ENCODE measurements at places on chromosomes 13 and 19. TPM values are rescaled to one million over a fixed set of nuclear protein-coding genes. Genes with fewer than 3 reads are reported as not detected.

CEACAM8 gene
- total RNA-seq, result not detected

DNA sequence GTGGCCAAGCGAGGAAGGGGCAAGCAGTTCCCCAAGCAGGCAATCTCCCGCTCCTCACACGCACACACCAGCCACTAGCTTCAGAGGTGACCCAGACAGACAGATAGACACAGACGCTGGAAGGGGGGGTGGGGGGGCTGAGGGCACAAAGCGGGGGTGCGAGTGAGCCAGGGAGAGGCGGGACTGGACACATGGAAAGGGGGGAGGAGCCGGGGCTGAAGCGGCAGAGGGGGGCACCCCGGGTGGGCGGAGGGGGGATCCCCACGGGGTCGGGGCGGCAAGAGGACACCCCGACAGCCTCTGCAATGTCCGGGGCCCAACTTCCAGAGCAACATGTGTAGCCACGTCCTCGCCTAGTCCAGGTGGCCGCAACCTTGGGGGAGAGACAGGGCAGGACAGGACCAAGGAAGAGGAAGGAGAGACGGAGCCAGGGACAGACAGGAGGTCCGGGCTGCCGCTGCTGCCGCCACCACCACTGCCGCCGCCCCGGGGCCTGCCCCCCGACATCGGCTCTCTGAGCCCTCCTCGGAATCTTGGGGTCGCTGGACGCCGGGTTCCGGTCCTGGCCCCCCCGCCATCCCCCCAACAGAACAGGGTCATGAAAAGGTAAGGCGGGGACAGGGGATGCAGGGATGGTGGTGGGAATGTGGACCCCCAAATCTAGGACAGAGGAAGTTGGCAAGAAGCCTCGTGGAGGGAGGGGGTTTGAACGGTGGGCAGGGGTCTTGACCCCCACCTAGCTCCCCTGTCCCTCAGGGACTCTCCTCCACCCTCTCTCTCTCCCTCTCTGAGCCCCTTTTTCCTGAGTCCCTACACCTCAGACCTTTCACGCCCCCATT, 1.1 kb downstream of the GRIN2D start:
- H3K36me3 ChIP-seq, result no peaks in the 10 kb centered on the region
- peaks cover 10% of the 10 kb centered on the region for H3K27me3 ChIP-seq
- no peak for DNase-seq
- H3K4me3 ChIP-seq, result peak overlapping the region; percentile 58
- peaks cover 47% of the 10 kb centered on the region for H3K4me1 ChIP-seq

- no peak overlapping the region for H3K4me3 ChIP-seq
- H3K36me3 ChIP-seq, result peaks cover 15% of the 10 kb centered on the region
- H3K27me3 ChIP-seq, result no peaks in the 10 kb centered on the region
Measured at GRCh38 chr19:48378194-48378570, 13.2 kb downstream of the KDELR1 start.

DNA sequence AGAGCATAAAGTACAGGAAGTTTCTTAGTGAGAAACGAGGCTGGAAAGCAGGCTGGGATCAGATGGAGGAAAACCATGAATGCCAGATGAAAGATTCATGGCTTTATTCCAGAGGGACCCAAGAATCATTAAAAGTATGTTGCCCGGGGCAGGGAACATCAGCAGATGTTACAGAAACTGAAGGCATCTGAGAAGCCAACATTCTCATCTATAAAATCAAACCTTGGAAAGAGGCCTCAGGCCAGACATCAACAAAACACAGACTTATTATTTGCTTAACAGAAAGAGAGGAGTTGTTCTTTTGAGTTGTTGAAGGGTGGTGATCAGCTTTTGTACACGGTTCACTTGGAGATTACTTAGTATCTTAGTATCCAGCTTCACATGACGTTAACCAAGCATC, 543.6 kb downstream of the RFC3 start:
- peaks cover 67% of the 10 kb centered on the region for H3K4me1 ChIP-seq
- H3K4me3 ChIP-seq, result no peak overlapping the region
- DNase-seq, result no peak
- peak overlapping the region; percentile 89 for H3K27ac ChIP-seq
- H3K27me3 ChIP-seq, result no peaks in the 10 kb centered on the region
- H3K36me3 ChIP-seq, result no peaks in the 10 kb centered on the region

ZNF708 gene
- total RNA-seq, result 12.3 TPM

- peaks cover 11% of the 10 kb centered on the region for H3K36me3 ChIP-seq
- no peaks in the 10 kb centered on the region for H3K27me3 ChIP-seq
- peaks cover 20% of the 10 kb centered on the region for H3K4me1 ChIP-seq
- peak overlapping the region; percentile 90 for H3K4me3 ChIP-seq
- DNase-seq, result no peak
- peak overlapping the region; percentile 98 for H3K27ac ChIP-seq
Measured at GRCh38 chr19:58474997-58475713, 997 bp upstream of the ZNF446 start.

DNA sequence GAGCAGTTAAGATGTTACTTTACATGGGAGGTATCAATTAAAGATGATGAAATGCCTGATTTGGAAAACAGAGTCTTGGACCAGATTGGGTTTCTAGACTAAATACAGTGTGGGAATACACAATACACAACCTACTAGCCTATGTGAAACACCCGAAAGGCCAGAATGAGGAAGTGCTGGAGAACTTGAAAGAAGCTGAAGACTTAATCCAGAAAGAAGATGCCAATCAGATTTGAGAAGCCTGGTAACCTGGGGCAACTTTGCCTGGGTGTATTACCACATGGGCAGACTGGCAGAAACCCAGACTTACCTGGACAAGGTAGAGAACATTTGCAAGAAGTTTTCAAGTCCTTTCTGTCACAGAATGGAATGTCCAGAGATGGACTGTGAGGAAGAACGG, 43.2 kb downstream of the N4BP2L1 start:
- no peaks in the 10 kb centered on the region for H3K36me3 ChIP-seq
- no peaks in the 10 kb centered on the region for H3K27me3 ChIP-seq
- H3K4me3 ChIP-seq, result no peak overlapping the region
- no peak for DNase-seq
- H3K27ac ChIP-seq, result no peak overlapping the region

ELAVL1 gene
- 98.5 TPM for total RNA-seq

- no peak overlapping the region for H3K27ac ChIP-seq
- H3K27me3 ChIP-seq, result no peaks in the 10 kb centered on the region
- peaks cover 3% of the 10 kb centered on the region for H3K36me3 ChIP-seq
- no peaks in the 10 kb centered on the region for H3K4me1 ChIP-seq
- DNase-seq, result no peak
- H3K4me3 ChIP-seq, result no peak overlapping the region
Measured at GRCh38 chr19:58034477-58034793, 610 bp downstream of the ZSCAN1 start.

DNA sequence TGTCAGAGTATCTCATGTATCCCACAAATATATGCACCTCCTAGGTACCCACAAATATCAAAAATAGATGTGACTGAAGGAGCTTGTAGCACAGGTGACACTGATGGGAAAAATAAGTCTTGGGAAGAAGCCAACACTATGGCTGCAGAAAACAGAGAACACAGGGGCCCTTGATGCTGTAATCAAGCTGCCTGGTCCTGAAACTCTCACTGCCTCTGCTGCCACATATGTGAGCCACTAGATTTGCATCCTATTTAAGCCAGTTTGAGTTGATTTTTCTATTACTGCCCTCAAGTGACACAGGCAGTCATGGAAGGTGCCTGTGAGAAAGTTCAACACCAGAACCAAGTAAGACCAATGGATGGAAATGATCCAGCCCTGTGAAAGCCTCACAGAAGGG, 720.8 kb downstream of the UQCRFS1 start:
- H3K27ac ChIP-seq, result no peak overlapping the region
- DNase-seq, result no peak
- H3K36me3 ChIP-seq, result no peaks in the 10 kb centered on the region
- no peaks in the 10 kb centered on the region for H3K27me3 ChIP-seq
- H3K4me3 ChIP-seq, result no peak overlapping the region

CYP4F22 gene
- total RNA-seq, result not detected

GRCh38 chr19:35208121-35208520, 20.4 kb downstream of the FAM187B start:
- H3K4me3 ChIP-seq, result no peak overlapping the region
- no peaks in the 10 kb centered on the region for H3K4me1 ChIP-seq
- no peak overlapping the region for H3K27ac ChIP-seq
- no peak for DNase-seq
- peaks cover 14% of the 10 kb centered on the region for H3K27me3 ChIP-seq
- H3K36me3 ChIP-seq, result no peaks in the 10 kb centered on the region

DNA sequence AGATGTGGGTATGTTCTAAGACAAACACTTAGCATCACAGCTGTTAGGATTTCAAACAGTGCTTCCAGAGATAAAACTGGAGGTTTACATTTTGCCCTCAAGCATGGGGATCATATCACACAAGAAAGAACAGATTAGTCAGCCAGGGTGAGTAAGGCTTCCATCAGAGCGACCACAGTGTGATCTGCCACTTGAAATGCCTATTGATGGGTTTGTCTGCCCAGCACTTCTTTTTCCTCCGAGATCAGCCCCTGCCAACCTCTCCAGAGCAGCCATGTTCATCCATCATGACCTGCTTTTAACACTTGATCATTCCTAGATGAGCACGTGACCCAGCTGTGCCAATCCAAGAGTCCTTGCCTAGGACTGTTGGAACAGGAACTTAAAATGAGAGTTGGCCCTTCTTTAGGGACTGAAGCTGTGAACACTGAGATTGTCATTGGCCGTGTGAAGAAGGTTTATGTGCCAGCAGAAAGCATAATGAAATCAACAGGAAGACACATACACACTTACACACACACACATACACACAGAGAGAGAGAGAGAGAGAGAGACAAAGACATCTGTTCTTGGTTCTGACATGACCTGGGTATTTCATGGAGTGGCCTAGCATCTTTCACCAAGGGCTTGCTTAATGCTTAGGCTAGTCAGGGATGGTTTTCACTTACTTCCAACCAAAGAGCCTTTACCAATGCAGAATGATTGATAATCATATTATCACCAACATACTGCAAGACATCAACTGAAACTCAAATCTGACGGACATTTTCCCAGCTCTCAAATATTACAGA, 5.2 kb upstream of the CEBPG start:
- no peaks in the 10 kb centered on the region for H3K36me3 ChIP-seq
- no peak overlapping the region for H3K4me3 ChIP-seq
- peaks cover 5% of the 10 kb centered on the region for H3K4me1 ChIP-seq
- peaks cover 30% of the 10 kb centered on the region for H3K27me3 ChIP-seq
- no peak overlapping the region for H3K27ac ChIP-seq
- no peak for DNase-seq

- H3K36me3 ChIP-seq, result no peaks in the 10 kb centered on the region
- no peak overlapping the region for H3K4me3 ChIP-seq
- no peak for DNase-seq
- H3K27ac ChIP-seq, result no peak overlapping the region
Measured at GRCh38 chr13:109862627-109863026, 76.2 kb upstream of the IRS2 start.

CYP2A7 gene
- total RNA-seq, result not detected

DNA sequence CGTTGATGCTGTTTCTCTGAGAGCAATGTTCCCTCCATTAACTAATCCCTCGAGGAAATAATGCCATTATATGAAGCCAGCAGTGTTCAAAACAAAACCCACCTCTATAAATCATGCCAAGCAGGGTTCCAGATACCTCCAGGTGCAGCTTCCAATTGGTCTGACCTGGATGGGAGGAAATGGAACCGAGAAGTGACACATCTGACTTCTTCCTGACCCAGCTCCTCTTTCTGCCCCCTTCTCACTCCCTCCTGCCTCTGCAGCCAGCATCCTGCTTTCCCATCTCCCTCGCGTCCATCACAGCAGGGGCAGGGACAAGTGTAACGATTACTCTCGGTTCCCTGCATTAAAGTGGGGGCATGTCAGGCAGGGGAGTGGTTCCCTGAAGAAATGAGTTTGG, 37.5 kb downstream of the HSPH1 start:
- no peak overlapping the region for H3K4me3 ChIP-seq
- no peaks in the 10 kb centered on the region for H3K36me3 ChIP-seq
- no peaks in the 10 kb centered on the region for H3K4me1 ChIP-seq
- no peak for DNase-seq
- no peak overlapping the region for H3K27ac ChIP-seq

DNA sequence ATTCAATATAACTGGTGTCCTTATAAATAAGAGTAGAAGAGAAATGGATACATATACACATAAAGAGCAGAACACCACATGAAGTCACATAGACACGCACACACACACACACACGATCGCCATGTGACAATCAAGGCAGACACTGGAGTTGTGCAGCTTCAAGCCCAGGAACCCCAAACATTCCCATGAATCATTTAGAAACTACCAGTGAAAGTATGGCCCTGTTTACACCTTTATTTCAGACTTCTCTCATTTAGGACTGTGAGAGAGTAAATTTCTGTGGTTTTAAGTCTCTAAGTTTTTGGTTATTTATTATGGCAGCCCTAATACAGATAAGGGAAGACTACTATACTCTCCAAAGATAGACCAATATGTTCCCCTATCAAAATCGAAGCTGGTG, 20.4 kb upstream of the TNFSF13B start:
- DNase-seq, result no peak
- H3K27ac ChIP-seq, result no peak overlapping the region
- H3K4me1 ChIP-seq, result no peaks in the 10 kb centered on the region
- H3K36me3 ChIP-seq, result peaks cover 7% of the 10 kb centered on the region
- H3K27me3 ChIP-seq, result no peaks in the 10 kb centered on the region

FOSB gene
- 93.8 TPM for total RNA-seq

ZNF285 gene
- total RNA-seq, result 5.3 TPM

- H3K36me3 ChIP-seq, result no peaks in the 10 kb centered on the region
- no peak overlapping the region for H3K27ac ChIP-seq
- no peaks in the 10 kb centered on the region for H3K4me1 ChIP-seq
Measured at GRCh38 chr13:41411522-41411921, 45.8 kb upstream of the RGCC start.

CBLC gene
- not detected for total RNA-seq

- no peaks in the 10 kb centered on the region for H3K27me3 ChIP-seq
- peaks cover 40% of the 10 kb centered on the region for H3K4me1 ChIP-seq
- no peaks in the 10 kb centered on the region for H3K36me3 ChIP-seq
- peak overlapping the region; percentile 96 for H3K27ac ChIP-seq
Measured at GRCh38 chr13:75194717-75195462, 287.1 kb downstream of the TBC1D4 start.

STK11 gene
- 61.3 TPM for total RNA-seq

DNA sequence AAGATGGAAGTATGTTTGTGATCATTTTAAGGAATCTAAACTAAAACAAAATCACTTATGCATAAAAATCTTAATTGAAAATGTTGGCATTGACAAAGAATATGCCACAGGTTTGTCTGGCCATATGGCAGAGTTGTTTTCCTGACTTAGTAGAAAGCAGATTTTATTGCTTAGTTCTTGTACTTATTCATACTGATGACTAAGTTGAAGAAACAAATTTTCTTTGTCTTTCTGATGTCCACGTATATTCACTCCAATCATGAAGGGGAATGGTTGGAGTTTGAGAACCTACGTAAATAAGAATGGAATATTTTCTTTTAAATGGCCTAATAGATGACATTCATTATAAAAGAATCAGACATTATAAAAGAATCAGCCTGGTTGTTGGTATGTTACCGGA, 8.0 kb upstream of the GPC6 start:
- H3K4me1 ChIP-seq, result peaks cover 11% of the 10 kb centered on the region
- no peaks in the 10 kb centered on the region for H3K36me3 ChIP-seq
- DNase-seq, result no peak
- no peaks in the 10 kb centered on the region for H3K27me3 ChIP-seq
- no peak overlapping the region for H3K4me3 ChIP-seq

GRCh38 chr13:112783135-112783977, 93.5 kb downstream of the ATP11A start:
- no peaks in the 10 kb centered on the region for H3K27me3 ChIP-seq
- no peak overlapping the region for H3K4me3 ChIP-seq
- H3K27ac ChIP-seq, result no peak overlapping the region

SF3A2 gene
- total RNA-seq, result 102 TPM

Measured in osteocyte (in vitro differentiated cells).